ENCODE measurements at places on chromosomes 12 and 14. TPM values are rescaled to one million over a fixed set of nuclear protein-coding genes. Genes with fewer than 3 reads are reported as not detected.

- no peak for DNase-seq
Observed at GRCh38 chr12:111775205-111776193, 8.8 kb downstream of the ALDH2 start.

DNA sequence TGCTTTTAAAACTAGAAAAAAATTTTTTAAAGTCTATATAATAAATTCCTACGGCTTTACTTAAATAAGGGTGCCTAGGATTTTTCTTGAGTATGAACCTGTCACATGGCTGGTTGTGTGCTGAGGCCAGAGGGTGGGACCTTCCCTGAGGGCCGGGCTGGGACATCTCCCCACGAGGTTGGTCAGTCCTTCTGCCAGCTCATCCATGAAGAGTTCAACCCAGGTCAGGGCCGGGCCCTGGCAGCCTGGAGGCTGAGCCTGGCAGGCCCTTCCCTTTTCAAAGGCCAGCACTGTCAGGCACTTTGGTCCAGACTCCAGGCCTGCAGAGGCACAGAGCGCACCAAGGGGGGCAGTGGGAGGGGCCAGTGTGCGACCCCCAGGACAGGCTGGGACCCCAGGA lies 31.7 kb downstream of the TNFAIP2 start:
- no peak for DNase-seq

- DNase-seq = no peak
Observed at GRCh38 chr12:68175557-68176061, 16.1 kb upstream of the IFNG start.

DNA sequence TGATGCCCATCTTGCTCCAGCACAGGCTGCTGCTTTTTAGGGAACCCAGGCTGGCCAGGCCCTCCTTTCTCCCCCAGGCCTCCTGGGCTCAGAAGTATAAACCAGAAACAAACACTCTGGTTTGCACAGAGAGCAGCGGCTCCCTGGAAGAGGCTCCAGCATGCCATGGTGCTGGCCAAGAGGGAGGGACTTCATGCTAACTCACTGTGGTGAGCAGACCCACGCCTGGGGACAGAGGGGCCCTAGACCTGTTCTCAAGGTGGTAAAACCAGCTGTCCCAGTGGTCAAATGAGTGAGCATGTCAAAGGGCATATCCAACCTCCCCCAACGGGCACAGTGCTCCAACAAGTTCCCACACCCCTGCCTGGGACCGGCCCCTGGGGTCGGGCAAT lies 15.5 kb downstream of the BCL11B start:
- no peak for DNase-seq

Gene ADCY6
- 74.9 TPM for polyA plus RNA-seq
